ENCODE measurements at places on chromosomes 7 and 10.

- DNase-seq: no peak
Observed at GRCh38 chr10:29588629-29589421, 45.9 kb downstream of the SVIL start.

- DNase-seq: no peak
Observed at GRCh38 chr10:127125331-127125730, 71.1 kb downstream of the INSYN2A start.

GRCh38 chr7:1537535-1538412 lies 7.3 kb downstream of the MAFK start:
- no peak for DNase-seq

DNA sequence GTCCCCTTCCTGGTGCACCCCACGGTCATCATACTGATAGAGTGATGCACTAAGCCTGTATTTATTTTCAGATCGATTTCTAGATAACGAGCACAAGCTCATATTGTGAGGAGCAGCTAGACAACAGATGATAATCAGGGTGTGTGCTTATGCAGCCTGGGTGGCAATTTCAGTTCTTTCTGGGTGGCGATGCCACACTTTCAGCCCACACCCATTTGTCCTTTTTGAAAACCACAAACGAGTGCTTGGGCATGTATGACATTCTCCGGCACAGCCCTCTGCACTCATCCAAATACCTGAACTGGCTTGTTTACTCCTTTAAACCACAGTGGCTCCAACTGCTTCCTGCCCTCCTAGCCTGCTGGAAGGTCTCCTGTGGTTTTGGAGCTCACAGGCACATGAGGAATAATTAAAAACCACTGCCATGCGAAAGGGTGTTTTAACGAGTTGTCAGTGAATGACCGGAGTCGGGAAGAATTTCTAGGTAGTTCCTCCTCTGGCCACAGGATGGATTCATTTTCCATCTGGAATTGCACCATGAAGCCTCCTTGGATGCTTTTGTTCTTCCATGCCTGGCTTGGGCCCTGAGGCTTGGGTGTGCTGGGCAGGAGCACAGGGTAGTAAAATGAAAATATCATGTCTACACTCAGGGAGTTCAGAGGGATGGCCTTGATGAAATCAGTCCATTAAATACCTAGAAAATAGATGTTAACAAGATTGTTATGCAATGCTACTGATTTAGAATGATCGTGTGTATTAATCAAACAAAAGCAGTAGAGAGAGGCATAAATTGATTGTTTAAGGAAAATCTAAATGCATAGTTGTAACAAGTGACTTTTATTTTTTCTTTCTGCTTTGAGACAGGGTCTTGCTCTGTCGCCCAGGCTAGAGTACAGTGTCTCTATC lies 52.4 kb upstream of the ITGB1 start:
- DNase-seq: no peak

DNA sequence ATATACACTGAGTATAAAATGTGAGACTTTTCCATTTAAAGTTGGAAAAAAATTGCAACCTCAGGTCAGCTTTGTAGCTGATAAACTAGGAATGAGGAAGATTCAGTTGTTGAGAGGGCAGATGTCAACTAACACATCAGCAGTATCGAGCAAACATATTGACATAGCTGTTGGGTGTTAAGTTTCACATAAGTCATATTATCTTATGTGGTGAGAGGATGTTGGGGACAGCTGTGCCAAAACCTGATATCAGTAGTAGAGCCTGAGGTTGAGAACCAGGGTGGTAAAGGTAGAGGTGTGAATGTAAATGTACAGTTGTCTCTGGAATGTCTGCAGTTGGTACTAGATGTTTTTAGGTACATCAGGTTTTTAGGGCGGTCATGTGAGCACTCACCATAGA lies 5.0 kb downstream of the ZRANB1 start:
- DNase-seq: no peak

DNA sequence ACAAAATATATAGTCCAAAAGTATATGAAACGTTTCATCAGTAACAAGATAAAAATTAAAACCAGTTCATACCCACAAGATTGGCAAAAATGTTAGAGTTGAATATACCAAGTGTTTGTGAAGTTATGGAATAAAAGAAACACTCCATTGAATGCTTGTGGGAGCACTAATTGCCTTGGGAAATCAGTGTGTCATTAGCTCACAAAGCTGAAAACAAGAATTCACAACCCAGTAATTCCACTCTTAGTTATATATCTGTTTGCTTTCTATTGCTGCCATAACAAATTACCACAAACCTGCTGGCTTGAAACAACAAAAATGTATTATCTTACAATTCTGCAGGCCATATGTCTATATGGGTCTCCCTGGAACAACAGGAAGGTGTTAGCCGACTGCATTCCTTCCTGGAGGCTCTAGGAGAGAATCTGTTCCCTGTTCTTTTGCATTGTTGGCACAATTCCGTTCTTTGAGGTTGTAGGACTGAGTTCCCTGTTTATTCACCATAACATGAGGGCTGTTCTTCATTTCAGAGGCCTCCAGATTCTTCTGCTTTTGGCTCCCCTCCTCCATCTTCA lies 45.7 kb downstream of the SEM1 start:
- DNase-seq: no peak

DNA sequence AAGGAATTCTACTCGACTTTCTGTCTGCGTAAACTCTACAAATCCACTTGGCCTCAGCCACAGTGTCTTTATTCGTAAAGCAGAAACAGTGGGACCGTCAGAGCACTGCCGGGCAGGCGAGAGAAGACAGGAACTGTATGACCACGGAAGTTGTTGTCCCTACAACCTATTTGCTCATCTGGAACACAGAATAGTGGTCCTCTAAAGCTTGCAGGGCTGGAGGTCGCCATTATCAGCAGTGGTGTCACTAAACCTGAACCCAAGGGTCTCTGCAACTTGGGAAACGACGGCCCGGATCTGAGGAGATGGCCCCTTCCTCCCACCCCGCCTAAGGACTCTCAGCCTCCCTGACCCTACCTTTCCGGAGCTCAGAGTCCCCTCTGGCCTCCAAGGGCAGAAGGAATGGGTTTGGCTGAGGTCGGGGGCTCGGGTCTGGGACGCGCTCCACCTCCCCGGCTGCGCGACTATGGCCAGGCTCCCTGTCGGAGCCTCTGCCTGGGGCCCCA lies 442 bp downstream of the STYXL1 start:
- no peak for DNase-seq

DNA sequence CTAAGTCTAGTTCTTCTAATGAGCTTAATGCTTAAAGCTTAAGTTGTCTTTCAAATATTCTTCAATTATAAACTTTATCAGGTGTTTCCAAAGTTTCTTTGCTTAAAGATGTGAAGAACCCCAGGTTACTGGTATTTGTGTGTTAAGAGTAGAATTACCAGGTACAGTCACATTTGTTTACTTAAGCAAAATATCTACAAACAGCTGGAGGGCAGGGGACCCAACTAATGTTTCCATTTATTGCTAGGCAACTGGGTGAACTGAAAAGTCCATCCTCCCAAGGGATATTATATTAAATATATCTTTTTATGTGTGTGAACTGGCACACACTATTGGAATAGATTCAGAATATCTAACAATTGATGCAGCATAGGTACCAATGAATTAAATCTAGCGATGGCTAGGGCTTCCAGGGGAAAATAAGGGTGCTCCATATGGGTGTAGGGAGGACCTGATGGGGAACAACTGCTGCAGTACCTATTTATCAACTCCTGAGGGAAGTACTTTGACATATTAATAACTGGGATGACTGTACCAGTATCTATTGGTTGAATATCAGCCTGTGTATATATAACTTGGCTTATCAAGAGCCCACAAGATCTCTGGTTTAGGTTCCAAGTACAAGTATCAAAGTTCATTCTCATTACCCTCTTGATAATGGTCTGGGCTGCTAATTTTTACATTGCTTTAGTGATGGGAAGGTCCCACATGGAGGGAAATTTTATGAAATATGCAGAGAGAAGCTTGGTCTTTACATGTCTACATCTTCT lies 10.3 kb upstream of the AGR3 start:
- DNase-seq: no peak

DNA sequence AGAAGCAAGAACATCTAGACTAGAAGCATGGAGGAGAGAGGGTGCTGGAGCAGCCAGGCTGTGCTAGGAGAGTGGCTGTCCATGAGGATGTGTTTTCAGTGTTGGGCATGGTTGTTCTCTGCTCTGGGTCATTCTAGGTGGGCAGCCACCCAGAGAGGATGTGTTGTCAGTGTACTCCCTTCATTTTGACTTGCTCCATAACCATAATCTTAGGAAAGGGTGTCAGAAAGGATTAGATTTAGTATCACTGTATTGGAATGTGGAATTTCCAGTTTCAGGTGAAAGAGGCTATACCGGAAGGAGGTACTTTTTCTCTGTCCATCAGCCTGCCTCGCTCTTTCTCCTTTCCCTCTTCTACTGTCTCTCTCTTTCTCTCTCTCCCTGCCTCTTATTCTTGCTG lies 474.5 kb upstream of the PODXL start:
- DNase-seq: no peak

DNA sequence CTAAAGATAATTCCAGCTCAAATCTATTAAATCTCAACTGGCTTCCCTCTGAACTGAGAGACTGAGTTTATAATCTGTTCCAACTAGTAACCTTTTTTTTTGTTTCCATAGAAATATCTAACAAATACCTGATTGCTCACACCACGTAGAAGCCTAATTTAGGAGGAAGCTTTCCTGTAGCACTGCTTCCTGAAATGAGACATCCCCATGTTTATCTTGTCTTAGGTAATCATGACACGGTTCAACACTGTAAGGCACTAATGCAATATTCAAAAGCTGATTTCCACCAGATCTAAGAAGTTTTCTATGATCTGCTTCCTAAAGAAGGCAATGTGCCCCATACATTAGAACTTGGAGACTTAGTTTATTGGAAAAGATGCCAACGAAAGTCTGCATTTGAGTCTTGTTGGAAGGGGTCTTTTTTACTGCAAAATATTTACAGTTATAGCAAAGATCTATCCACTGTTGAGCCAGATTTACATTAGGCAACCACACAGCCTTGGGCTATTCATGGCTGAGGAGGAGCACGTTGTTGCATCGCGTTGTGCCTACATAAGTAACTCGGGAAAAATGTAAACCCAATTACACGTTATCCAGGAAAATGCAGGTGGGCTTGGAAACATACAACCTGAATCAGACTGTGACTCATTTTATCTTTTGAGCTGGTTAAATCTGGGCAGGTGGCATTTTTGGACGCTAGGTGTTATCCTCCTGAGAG lies 66.3 kb downstream of the VIPR2 start:
- no peak for DNase-seq

Data from activated T-cell treated with anti-CD3 and anti-CD28 coated beads, Interleukin-2, amount 50 U/mL, for 48 hours (primary cell).